HS-5 (cell line): ENCODE measurements at places on chromosomes 11 and 22.
A peak's percentile ranks its signal among the peaks of the same experiment; 100 is the strongest.

DNA sequence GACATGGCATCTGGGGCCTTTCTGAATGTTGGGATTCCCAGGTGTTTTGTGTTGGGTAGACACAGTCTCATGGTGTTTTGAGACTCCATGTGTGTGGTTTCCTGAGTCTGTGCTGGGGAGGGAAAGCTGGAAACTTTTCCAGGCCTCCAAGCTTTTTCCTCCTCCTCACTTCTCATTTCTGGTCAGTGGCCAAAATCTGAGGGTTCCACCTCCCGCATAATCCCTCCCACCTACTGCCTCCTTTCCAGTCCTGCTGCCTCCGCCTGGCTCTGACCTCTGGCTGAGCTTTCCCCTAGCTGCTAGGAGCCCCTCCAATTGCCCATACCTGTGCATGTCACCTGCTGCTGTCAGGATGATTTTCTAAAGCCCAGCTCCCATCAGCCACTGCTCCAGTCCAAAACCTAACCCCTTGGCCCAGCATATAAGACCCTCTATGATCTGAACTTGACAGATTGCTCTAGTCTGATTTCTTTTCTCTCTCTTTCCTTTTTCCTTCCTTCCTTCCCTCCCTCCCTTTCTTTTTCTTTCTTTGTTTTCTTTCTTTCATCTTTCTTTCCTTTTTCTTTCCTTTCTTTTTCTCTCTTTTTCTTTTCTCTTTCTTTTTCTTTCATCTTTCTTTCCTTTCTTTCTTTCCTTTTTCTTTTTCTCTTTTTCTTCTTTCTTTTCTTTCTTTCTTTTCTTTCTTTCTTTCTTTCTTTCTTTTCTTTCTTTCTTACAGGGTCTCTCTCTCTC lies 51.4 kb upstream of the NECTIN1 start:
- DNase-seq, result no peak

DNA sequence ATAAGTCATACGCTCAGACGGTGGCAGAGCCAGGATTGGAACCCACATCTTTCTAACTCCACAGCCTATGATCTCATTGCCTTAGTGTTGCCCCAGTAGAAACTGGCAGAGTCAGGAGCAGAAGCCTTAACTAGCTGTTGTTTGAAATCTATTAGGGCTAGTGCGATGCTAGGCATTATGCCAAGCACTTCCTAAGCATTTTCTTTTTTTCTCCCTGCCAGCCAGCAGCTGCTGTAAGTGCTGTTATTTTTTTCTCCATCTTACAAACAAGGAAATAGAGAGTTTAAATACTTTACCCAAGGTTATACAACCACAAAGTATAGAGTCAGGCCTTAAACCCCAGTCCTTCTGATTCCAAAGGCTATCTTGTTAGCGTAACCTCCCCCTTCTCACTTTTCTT lies 161.0 kb upstream of the SORL1-AS1 start:
- DNase-seq, result no peak

- DNase-seq, result no peak
Measured at GRCh38 chr11:72406540-72407527, 27.5 kb downstream of the CLPB start.

DNA sequence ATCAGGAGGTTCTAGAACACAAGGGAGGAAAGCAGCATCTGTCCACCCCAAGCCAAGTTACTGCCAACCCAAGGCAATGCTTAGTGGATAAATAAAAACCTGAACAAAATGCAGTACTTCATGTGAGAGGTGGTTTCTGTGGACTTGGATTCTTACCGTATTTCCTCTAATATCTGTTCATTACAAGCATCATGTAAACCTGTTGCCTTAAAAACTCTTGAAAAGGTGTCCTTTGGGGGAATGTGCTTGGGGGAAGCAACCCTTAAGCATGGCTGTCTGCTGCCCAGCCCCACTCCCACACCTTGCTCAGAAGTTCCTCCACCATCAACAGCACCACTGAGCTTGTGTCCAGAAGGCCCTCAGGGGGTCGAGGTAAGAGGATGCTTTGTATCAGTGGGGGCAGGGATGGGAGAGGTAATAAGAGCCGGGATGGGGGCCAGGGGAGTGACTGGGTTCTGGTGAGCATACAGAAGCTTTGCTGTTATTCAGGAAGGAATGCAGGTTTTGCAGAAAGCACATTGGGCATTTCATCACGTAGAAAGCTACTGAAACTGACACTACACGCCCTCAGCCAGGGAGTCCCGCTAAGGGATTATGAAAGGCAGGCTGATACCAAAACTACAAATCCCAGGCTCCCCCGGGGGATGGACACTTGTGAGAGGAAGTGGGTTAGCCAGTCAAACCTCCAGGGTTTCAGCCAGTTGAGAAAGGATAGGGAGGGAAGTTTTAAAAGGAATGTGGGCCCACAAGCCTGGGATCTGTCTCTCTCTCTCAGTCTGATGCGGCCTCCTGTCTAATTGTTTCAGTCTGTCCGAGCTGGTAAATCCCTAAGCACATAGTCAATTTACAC lies 52.0 kb downstream of the KCNJ1 start:
- DNase-seq, result peak; percentile 72

GRCh38 chr11:3164138-3164551 lies 965 bp downstream of the OSBPL5 start:
- no peak for DNase-seq

DNA sequence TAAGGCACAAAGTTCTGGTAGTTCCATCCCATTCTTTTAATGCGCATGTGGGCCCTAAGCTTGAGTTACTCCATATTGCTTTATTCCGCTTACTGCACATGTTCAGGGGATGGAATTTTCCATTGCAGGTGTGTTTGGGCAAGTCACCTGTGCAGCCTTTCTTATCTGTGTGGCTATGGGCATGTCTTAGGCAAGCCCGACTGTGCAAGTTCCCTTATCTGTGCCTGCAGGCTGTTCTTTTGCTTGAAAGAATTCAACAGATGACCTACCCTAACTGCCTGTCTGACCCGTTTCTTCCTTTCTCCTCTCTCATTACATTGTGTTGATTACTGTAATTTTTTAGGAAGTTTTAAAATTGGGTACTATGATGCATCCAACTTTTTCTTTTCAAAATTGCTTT lies 363.6 kb downstream of the TTC28 start:
- no peak for DNase-seq

DNA sequence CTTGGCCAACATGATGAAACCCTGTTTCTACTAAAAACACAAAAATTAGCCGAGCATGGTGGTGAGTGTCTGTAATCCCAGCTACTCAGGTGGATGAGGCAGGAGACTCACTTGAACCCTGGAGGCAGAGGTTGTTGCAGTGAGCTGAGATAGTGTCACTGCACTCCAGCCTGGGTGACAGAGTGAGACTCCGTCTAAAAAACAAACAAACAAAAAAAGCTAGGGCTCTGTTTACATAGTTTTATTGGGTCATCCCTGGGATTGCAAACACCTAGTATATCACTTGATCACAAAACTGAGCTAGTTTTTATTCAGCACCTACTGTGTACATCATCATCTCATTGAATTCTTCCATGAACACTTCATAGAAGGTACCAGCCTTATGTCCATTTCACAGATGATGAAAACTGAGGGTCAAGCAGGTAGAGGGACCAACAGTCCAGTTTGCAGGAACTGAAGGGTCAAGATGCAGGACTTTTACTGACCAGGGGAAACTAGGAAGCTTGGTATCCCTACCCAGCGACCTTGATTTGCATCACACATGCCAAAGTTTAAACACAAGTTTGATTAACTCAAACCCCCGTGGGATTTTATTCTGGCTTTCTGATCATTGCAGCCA lies 9.2 kb upstream of the MRTFA start:
- DNase-seq, result no peak

- DNase-seq, result no peak
Measured at GRCh38 chr11:103601225-103601846, 435.1 kb upstream of the DDI1 start.

- no peak for DNase-seq
Measured at GRCh38 chr11:1112351-1113191, 37.9 kb downstream of the MUC2 start.
